ENCODE measurements at places on chromosomes 13 and 19. TPM values are rescaled to one million over a fixed set of nuclear protein-coding genes. Genes with fewer than 3 reads are reported as not detected.

MIA gene
- total RNA-seq = not detected

ETV2 gene
- 0.50 TPM for total RNA-seq

SHD gene
- total RNA-seq = not detected

PODNL1 gene
- total RNA-seq = 0.31 TPM

KLK6 gene
- not detected for total RNA-seq

THSD1 gene
- 0.68 TPM for total RNA-seq

RDH8 gene
- total RNA-seq = not detected

PCDH8 gene
- total RNA-seq = not detected

PCSK4 gene
- total RNA-seq = 4.5 TPM

C19orf33 gene
- total RNA-seq = 0.94 TPM

CEACAM3 gene
- total RNA-seq = not detected

ZNF835 gene
- 0.83 TPM for total RNA-seq

CYP4F8 gene
- not detected for total RNA-seq

PTH2 gene
- not detected for total RNA-seq

ANO8 gene
- 17.7 TPM for total RNA-seq

GAPDHS gene
- not detected for total RNA-seq

FXYD3 gene
- total RNA-seq = not detected

OR7D2 gene
- not detected for total RNA-seq

MAP1S gene
- total RNA-seq = 34.6 TPM

ASF1B gene
- 1.5 TPM for total RNA-seq

CEACAM6 gene
- total RNA-seq = not detected

TMEM86B gene
- total RNA-seq = 12.4 TPM

FREM2 gene
- not detected for total RNA-seq

ZNF729 gene
- total RNA-seq = not detected

RAB11B gene
- total RNA-seq = 81.6 TPM

ZNF284 gene
- 1.9 TPM for total RNA-seq

ZNF534 gene
- 0.29 TPM for total RNA-seq

UBE2L5 gene
- total RNA-seq = not detected

TMIGD2 gene
- 7.9 TPM for total RNA-seq

ZNF714 gene
- total RNA-seq = 7.3 TPM

STOML3 gene
- not detected for total RNA-seq

TNFSF9 gene
- total RNA-seq = 2.2 TPM

C5AR2 gene
- total RNA-seq = 0.70 TPM

DLL3 gene
- not detected for total RNA-seq

KLK4 gene
- not detected for total RNA-seq

FCHO1 gene
- 71.9 TPM for total RNA-seq

ONECUT3 gene
- not detected for total RNA-seq

TLE2 gene
- 9.5 TPM for total RNA-seq

PSG6 gene
- not detected for total RNA-seq

ZNF790 gene
- 2.6 TPM for total RNA-seq

LILRB3 gene
- total RNA-seq = 5.2 TPM

RPS5 gene
- 1,239 TPM for total RNA-seq

APOC4 gene
- total RNA-seq = not detected

ADPRHL1 gene
- 0.21 TPM for total RNA-seq

SYMPK gene
- 75.5 TPM for total RNA-seq

CYP2A7 gene
- total RNA-seq = not detected

NXNL1 gene
- total RNA-seq = not detected

KIR3DL1 gene
- total RNA-seq = not detected

TMPRSS9 gene
- not detected for total RNA-seq

SLC25A41 gene
- not detected for total RNA-seq

RGL3 gene
- not detected for total RNA-seq

Measured in T-helper 17 cell (primary cell).